CD8-positive, alpha-beta memory T cell (primary cell): ENCODE measurements at places on chromosomes 4 and X. TPM values are rescaled to one million over a fixed set of nuclear protein-coding genes. Genes with fewer than 3 reads are reported as not detected.

The EGF gene
- polyA plus RNA-seq, result not detected

The ANKRD37 gene
- polyA plus RNA-seq, result 16.1 TPM

The MFAP3L gene
- polyA plus RNA-seq, result 0.10 TPM

DNA sequence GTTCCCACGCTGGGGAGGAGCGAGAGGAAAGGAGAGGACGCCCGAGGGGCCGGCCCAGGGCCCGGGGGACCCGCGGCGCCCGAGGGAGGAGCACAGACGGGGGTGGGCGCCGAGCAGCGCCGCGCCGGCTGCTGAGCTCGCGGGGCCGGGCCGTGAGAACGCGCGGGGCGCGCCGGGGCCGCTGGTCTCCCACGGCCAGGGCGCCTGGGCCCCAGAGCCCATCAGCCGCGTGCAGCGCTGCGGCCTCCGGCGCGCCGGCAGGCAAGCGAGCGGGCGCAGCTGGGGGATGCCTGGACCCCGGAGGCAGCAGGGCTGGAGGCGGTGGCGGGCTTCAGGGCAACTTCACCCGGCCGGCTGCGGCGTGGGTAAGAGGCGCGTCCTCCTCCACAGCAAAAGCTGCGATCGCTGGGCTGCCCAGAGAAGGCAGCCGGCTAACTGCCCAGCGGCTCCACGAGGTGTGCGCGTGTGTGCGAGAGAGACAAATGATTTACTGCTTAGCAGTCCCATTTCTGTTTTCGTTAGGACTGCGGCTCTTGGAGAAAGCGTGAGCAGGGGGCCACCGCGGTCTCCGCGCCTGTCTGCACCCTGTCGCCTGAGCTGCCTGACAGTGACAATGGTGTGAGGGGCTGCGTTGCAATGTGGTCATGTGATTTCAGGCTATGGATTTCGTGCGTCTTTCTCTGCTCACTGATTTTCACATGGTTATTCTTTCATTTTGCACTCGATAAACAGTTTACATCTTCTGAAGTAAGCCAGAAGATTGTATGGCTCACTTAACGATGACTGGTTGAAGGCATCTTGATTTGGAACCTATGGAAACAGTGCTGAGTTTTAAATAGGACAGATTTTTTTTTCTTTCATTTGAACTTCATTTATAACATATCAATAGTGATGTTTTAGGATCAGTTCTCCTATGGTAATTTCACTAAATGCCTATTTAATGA lies 1.2 kb downstream of the GUCY1A1 start:
- peaks cover 8% of the 10 kb centered on the region for H3K27me3 ChIP-seq
- H3K4me1 ChIP-seq, result no peaks in the 10 kb centered on the region
- H3K27ac ChIP-seq, result no peak overlapping the region
- H3K36me3 ChIP-seq, result no peaks in the 10 kb centered on the region
- DNase-seq, result no peak
- H3K4me3 ChIP-seq, result no peak overlapping the region

DNA sequence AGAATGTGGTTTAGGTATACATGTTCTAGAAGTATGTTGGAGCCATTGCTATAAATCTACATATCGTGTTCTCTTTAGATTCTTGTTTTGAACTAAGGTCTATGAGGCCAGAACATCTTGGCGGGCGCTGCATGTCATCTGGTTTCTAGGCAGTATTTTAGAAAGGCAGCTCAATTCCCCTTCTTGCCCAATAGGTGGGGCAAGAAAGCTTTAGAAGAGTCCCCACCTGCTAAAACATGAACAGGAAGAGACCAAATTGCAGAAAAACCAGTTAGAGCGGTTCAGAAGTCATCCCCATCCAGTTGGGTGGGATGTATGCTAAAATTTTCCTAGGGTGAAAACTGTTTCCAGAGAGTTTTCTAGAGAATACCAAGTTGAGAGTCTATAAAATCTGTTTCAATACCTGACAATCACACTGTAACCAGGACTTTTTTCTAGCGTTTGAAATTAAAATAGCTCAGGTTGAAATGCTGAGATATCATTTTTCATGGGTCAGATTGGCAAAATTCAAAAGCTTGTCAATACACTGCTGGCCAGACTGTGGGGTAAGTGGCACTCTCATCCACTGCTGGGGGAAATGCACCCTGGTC lies 17.5 kb upstream of the SH3KBP1 start:
- no peak overlapping the region for H3K4me3 ChIP-seq
- H3K4me1 ChIP-seq, result no peaks in the 10 kb centered on the region
- H3K36me3 ChIP-seq, result no peaks in the 10 kb centered on the region
- H3K27me3 ChIP-seq, result no peaks in the 10 kb centered on the region

DNA sequence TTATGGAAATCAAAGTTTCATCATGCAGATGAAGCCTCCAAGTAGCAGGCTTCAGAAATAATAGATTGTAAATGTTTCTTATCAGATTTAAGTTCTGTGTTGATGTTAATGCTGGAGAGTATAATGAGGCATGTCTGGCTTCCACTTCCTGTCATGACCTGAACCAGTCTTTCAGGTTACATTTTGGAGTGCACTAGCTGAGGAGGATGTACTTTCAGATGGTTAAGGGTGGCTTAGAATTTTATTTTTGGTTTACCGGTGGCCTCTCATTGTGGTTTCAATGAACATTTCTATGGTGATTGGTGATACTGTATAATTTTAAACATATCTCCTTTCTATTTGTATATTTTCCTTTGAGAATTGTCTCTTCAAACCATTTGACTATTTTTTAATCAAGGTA lies 890.4 kb downstream of the SH3BGRL start:
- no peak for DNase-seq
- H3K4me1 ChIP-seq, result no peaks in the 10 kb centered on the region
- no peak overlapping the region for H3K27ac ChIP-seq
- no peaks in the 10 kb centered on the region for H3K27me3 ChIP-seq
